ENCODE measurements at places on chromosomes 16 and 17.

GRCh38 chr17:4948166-4948930 lies at the start of gene PFN1:
Gene PFN1, minus strand, starts transcription at chr17:4948530. Its CDS starts 136 bp downstream, at chr17:4948394.
- peak; percentile 69 for DNase-seq

GRCh38 chr17:39809221-39809620 lies 54.9 kb downstream of the IKZF3 start:
- DNase-seq, result no peak

GRCh38 chr17:37089956-37090355 lies 141.2 kb downstream of the AATF start:
- DNase-seq, result no peak

GRCh38 chr16:4510747-4511426 lies 27.7 kb downstream of the CDIP1 start:
- DNase-seq, result no peak

DNA sequence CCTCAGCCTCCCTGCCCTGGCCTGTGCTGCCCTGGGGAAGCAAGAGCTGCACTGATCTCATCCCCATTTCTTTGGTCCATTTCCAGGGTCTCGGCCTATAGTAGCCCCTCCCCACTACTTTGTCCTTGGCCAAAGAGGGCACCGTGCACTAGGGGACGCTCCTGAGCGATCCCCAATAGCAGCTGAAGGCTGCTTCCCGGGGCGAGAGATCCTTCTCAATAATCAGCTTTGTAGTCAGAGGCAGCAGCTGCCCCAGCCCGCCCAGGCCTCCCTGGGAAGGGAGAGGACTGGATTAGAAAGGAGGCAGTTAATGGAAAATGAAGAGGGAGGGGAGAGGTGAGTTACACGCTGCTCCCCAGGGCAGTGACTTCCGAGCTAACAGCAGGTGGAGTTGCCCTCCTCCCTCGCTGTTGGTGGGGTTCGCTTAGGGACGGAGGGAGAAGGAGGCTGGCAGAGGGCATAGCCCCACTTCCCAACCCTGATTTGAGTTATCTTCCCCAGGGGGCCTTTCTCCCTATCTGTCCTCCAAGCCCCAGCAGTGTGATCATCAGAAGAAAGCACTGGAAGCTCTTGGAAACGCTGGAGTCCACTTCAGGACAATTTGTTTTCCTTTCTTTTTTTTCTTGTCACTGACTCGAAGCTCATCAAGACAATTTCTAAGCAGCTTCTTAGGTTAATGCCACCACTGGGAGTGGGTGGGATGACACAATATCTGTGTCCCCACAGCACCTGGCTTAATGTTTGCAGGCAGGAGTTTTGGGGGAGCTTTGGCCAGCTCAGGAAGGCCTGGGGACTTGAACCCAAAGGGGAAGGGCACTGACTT lies 2.6 kb downstream of the MXRA7 start:
- DNase-seq, result no peak

DNA sequence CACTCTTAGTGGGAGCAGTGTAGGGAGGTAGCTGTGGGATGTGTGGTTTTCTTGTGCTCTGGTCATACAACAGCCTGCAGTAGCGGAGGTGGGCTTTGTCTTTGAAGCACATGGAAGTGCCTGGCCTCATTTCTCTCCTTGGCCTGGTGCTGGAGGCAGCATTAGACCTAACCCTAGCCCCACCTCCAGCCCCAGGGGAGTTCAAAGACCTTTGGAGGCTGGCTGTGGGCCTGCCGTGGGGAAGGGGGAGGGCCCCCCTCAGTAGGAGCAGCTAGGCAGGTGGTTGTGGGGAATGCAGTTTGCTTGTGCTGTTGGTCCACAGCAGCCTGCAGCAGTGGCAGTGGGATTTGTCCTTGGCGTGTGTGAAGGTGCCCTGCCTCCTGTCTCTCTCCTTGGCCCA lies 91.7 kb downstream of the BCAS3 start:
- DNase-seq, result no peak

- DNase-seq, result no peak
These were observed 11.0 kb upstream of the SLC25A19 start for GRCh38 chr17:75300280-75300679.

DNA sequence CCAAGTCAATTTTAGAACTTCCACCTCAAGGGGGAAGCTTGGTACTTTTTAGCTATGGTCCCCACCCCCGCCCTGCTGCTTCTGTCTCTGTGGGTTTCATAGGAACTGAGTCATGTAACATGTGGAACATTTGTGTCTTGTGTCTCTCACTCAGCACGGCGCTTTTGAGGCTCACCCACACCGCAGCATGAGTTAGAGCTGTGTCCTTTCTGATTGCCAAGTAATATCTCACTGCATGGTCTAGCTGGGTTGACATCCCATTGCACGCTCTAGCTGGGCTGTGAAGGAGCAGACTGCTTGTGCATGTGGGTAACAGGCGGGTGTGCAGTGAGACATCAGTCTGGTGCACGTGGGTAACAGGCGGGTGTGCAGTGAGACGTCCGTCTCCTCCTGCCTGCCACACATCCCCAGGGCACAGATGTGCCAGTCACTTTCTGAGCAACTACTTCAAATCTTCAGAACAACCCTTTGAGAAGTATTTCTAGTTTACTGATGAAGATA lies 26.4 kb upstream of the SLC7A5 start:
- no peak for DNase-seq

- no peak for DNase-seq
These were observed 10.5 kb downstream of the CDK5RAP3 start for GRCh38 chr17:47981462-47981861.

DNA sequence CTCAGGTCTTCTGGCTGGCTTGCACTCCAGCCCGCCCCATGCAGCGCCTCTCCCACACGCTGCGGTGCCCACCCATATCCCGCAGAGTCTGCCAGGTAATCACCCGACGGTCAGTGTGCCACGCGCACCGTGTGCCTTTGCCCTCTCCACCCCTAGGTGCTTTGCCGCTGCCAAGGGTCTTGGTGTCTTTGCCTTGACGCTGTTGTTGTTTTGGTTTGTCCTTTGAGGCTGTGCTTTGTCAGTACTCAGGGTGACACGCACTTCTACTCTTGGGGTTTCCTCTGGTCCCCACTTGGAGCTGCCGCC lies 30.1 kb downstream of the UBN1 start:
- DNase-seq, result no peak

- no peak for DNase-seq
These were observed 498.2 kb upstream of the ERCC4 start for GRCh38 chr16:13421726-13422125.

DNA sequence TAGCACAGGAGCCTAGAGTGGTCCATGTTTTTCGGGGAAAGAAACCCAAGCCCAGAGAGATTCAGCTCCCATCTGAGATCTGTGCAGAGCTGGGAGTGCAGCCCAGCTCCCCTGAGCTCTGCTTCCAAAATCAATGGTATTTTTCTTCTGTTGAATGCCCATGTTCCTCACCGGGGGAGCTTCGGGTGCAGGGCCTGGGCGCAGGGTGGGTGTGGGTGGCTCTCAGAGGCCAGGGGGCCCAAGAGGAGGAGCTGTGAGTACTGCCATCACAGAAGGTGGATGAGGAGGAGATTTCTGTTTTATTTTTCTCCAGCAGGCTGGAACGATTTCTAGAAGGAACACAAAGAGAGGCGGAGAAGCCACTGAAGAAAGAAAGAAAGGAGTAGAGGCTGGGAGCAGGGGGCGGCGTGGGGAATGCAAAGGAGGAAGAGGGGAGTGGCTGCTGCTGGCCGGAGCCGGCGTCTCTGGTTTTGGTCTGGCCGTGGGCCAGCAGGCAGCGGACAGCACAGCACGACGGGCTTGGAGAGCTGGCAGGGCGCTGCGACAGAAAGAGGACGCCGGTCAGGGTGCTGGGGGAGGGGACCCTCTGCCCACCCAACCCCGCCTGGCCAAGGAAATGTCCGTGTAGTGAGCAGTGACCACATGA lies 76.2 kb upstream of the KSR1 start:
- DNase-seq, result no peak

DNA sequence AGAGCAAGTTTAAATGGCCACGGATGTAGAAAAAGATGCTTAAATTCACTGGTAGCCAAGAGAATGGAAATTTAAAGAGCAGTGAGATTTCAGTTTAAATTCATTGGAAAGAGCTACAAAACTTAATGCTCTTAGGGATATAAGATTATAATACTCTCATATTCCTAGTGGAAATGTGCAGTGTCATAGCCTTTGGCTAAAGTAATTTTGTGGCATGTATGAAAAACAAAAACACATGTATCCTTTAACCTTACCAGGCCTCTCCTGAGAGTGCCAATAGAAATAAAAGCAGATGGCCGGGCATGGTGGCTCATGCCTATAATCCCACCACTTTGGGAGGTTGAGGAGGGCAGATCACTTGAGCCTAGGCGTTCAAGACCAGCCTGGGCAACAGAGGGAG lies 289.2 kb downstream of the PHKB start:
- no peak for DNase-seq

DNA sequence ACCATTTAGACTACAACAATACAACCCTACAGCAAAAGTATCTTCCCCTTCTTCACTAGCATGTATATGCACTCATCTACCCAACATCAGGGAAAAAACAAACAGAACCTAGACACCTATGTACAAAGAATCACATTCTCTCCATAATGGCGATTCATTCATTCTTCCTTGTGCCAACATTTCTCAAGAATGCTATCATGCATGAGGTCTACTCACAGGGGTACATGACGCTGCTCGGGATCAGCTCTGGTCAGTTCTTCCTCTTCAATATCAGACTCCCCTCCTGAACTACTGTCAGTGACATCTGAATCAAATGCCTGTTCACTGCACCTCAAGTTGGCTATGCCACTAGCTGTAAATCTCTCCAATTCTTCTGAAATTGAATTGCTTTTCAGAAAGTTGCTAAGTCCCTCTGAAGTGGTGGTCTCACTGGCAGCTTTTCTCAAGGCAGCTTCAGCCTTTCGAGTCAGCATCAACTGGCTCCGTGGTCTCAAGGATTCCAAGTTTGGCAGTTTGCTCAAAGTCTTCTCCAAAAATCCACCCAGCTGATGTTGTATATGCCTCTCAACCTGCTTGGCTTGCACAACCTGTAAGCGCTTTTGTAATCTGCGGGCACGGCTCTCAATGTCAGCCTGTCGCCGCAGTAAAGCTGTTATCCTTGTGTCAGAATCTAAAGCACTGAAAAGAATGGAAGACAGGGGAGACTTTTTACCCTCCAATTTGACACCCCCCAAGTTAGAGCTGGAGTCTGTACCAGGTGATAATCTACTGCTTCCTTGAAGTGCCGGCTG lies 22.4 kb downstream of the KANSL1 start:
- no peak for DNase-seq

- no peak for DNase-seq
These were observed 401.6 kb downstream of the NPIPA7 start for GRCh38 chr16:16780588-16780987.

GRCh38 chr17:78883089-78883532 lies 19.9 kb downstream of the CEP295NL start:
- DNase-seq, result no peak

DNA sequence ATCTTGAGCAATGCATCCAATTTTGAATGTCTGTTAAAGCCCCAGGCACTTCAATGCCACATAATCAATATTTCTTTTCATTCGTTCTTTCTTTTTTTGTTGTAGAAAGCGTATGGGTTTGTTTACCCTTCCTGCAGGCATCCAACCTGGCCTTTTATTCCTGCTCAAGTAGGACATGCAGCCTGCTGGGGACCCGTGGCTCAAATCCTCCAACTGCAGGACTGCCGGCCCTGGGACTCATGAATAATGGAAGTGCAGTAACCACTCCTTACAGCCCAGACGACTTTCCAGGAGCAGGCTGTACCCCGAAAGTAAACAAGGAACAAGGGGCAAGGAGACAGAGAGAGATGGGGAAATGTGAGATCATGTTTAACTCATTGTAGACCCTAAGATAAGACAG lies 126.4 kb downstream of the SALL1 start:
- DNase-seq, result no peak

DNA sequence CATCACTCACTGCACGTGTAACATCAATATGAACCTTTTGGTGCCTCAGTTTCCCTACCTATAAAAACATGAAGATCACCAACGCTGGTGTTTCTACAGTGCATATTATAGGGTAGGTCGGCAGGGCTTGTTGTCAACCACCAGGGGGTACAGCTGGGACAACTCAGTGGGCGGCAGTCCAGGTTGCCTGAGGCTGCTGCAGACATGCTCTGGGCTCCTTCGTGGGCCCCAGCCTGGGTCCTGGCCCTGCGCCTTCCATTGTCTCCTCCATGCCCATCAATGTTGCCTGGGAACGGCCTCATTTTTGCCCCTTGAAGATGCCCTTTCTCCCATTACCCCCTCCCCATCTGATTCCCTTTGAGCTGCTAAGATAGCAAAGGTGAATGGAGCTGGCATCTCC lies 89.8 kb downstream of the GSG1L start:
- DNase-seq, result no peak

DNA sequence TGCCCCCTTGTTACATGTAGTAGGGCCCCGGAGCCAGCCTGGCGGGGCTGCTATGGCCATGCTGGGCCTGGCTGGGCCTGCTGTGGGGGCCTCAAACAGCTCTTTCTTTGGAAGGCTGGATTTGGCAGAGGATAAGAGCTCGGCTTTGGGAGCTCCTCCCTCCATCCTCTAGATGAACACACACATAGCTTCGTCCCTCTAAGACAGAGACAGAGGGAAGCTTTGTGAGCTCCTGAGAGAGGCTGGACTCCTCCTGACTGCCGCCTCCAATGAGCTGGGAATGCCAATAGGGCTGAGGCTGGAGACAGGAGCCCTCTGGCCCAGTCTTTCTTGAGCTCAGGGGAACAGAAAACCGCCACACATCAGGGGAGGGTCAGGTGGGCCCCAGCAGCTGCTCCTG lies 37.3 kb upstream of the CDC42EP4 start:
- no peak for DNase-seq

- DNase-seq, result no peak
These were observed 205.3 kb downstream of the ZNF423 start for GRCh38 chr16:49650603-49651002.

- DNase-seq, result no peak
These were observed 3.6 kb downstream of the QRICH2 start for GRCh38 chr17:76304226-76305134.

GRCh38 chr17:44308320-44308818 lies at the start of gene RUNDC3A:
Gene RUNDC3A, plus strand, starts transcription at chr17:44308601. Its CDS starts 232 bp downstream, at chr17:44308833.
- peak; percentile 94 for DNase-seq

DNA sequence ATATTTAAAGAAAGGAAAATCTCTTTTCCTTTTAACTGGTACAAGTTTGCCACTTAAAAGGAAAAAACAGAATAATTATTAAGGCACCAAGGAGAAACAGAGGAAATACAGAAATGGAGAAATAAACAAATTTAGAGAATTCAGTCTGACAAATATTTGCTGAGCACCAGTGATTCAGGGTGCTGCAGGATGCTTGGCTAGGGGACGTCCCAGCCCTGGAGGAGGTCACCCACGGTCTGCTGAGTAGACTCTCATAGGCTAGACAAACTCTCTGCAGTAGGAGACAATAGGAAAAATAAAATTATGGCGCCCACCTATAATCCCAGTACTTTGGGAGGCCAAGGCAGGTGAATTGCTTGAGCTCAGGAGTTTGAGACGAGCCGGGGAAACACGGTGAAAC lies 15.9 kb downstream of the C1QTNF1 start:
- DNase-seq, result no peak

DNA sequence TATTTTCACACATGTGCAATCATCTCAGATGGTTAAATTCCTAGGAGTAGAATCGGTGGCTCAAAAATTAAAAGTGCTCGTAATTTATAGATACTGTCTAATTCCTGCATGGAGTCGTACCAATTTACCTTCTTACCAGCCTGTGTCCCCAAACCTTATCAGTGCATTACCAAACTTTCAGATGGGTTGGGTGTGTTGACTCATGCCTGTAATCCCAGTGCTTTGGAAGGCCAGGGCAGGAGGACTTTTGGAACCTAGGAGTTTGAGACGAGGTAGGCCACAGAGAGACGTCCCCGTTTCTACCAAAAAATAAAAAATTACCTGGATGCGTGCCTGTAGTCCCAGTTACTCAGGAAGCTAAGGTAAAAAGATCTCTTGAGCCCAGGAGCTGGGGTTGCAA lies 34.5 kb upstream of the GPRC5B start:
- DNase-seq, result no peak

GRCh38 chr17:4678448-4679026 lies 25.4 kb downstream of the PELP1 start:
- DNase-seq, result no peak
